Iris pigment epithelial cell (primary cell): ENCODE measurements at places on chromosomes 16 and 17.

GRCh38 chr17:82941021-82942001 lies 101.5 kb upstream of the ZNF750 start:
- DNase-seq = no peak

- DNase-seq = no peak
Measured at GRCh38 chr17:18267366-18267765, 6.9 kb downstream of the MIEF2 start.

DNA sequence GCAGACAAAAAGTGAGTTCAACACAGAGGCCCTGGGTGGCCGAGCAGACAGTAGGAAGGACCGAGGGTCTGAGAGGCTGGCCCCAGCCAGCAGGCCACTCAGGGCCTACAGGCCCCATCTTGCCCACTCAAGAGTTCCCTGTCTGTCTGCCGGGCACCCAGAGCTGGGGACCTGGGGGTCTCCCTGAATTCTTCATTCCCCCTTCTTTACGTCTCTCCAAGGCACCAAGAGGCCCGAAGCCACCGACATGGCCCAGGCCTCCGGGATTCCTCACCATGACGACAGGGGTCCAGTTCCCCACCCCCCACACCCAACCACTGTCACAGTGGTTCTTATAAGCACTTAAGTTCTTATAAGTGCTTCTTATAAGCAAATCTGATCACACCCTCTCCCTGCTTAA lies 49.2 kb downstream of the NOS2 start:
- no peak for DNase-seq

- DNase-seq = no peak
Measured at GRCh38 chr16:66471264-66471663, 44.2 kb downstream of the BEAN1 start.

DNA sequence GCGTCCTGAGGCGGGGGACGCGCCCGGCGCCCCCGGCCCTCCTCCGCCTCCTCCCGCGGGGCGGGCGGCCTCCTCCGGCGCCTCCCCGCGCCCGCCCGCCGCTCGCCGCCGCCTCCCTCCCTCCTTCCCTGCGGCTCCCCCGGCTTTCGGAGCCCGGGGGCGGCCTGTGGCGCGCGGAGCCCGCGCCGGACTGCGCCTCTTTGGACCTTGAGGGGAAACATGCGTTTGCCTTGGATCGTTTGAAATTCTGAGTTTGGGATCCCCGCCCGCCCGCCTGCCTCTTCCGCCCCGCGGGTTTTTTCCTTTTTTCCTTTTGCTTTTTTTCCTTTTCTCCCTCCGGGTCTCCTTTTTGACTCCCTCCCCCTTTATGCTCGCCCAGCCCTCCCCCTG lies 390 bp downstream of the ZNRF1 start:
- DNase-seq = peak; percentile 24
